Sciatic nerve (tissue), 2 donors: ENCODE measurements at places on chromosomes 3 and 15.

GRCh38 chr3:168051070-168051469, 44.7 kb downstream of the GOLIM4 start:
- no peak for DNase-seq

- DNase-seq = no peak
Observed at GRCh38 chr15:59616379-59616778, 4.8 kb downstream of the GCNT3 start.

- no peak for DNase-seq
Observed at GRCh38 chr15:43102187-43102586, 3.7 kb downstream of the UBR1 start.

DNA sequence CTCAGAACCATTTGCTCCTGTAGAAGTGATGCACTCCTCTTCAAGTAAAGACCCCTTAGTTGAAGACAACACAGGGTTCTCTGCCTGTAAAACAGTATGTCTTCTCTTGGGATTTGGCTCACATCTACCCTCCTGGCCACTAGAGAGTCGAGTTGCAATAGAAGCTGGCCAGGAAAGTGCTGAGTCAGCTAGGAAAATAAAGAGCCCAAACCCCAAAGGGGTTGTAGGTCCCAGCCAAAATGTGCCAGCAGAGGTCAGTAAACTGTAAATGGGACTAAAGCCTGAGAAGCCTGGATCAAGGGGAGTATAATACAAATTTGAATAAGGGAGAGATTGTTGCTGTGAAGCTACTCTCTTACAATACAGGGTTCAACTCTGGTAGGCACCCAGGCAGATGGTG, 37.2 kb upstream of the THBS1 start:
- DNase-seq = no peak

GRCh38 chr15:75943713-75944215, 40.1 kb downstream of the FBXO22 start:
- DNase-seq = no peak

- no peak for DNase-seq
Observed at GRCh38 chr3:55658270-55658669, 171.2 kb upstream of the WNT5A start.

DNA sequence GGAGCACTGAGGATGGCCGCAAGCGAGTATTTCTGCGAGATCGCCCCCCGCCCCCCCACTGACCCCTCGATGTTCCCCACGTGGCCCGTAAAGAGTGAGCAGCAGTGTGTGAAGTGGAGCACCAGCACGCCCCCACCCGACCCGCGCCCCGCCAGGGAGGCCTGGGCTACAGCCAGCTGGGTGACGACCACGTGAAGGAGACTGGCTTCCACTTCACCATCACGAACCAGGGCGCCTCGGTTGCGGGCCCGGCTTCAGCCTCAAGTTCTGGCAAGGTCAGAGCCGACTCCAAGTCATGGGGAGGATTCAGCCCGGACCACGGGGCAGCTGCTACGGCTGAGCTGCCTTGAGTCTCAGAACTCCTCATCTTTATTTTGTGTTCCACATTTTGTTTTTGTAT, 2.4 kb upstream of the RNU5B-1 start:
- no peak for DNase-seq

GRCh38 chr15:80838666-80839065, 59.5 kb downstream of the CEMIP start:
- DNase-seq = no peak

- DNase-seq = no peak
Observed at GRCh38 chr3:56291244-56291680, 177.0 kb downstream of the ERC2 start.

DNA sequence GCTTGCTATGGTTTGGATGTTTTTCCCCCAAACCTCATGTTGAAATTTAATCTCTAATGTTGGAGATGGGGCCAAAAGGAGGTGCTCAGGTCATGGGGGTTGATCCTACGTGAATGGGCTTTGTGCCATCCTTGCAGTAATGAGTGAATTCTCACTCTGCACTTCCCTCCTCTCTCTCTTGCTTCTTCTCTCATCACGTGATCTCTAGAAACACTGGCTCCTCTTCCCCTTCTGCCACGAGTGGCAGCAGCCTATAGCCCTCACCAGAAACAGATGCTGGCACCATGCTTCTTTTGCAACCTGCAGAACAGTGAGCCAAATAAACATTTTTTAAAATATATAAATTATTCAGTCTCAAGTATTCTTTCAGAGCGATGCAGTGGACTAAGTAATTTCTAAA, 13.3 kb upstream of the PLSCR1 start:
- no peak for DNase-seq

DNA sequence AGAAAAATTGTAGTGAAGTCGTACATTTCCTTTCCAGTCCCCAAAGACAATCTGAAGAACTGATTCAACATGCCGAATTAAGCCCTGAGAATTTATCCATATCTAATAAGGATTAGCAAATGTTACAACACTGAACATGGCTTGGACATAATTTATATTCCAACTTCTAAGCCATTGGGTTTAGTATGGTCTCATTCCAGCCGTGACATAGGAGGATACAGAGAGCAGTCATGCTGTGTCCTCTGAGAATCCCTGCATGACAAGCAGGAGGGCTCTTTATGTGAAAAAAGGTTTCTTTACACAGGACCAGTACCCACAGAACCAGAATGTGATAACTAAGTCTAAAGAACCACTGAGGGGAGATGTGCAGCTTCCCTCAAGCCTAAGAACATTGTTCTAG, 231.9 kb upstream of the WNT5A start:
- DNase-seq = no peak

- DNase-seq = no peak
Observed at GRCh38 chr3:159727506-159727905, 261.1 kb upstream of the IL12A start.

GRCh38 chr15:89475661-89476060, 20.7 kb downstream of the RHCG start:
- DNase-seq = peak; percentile 6

- no peak for DNase-seq
Observed at GRCh38 chr3:31600431-31600830, 67.7 kb downstream of the STT3B start.

GRCh38 chr3:87997298-87997697, 61.5 kb downstream of the CGGBP1 start:
- DNase-seq = no peak

- DNase-seq = no peak
Observed at GRCh38 chr3:134197681-134198261, 52.9 kb downstream of the RYK start.

DNA sequence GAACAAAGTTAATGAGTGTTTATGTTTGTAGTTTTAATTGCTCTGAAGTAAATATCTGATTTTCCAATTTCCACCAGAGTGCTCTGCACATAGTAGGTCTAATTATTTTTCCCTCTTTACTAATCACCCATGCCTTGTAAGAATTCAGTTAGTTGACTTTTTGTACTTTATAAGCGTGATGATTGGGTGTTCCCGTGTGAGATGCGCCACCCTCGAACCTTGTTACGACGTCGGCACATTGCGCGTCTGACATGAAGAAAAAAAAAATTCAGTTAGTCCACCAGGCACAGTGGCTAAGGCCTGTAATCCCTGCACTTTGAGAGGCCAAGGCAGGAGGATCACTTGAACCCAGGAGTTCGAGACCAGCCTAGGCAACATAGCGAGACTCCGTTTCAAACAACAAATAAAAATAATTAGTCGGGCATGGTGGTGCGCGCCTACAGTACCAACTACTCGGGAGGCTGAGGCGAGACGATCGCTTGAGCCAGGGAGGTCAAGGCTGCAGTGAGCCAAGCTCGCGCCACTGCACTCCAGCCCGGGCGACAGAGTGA, 507 bp upstream of the VHL start:
- no peak for DNase-seq

DNA sequence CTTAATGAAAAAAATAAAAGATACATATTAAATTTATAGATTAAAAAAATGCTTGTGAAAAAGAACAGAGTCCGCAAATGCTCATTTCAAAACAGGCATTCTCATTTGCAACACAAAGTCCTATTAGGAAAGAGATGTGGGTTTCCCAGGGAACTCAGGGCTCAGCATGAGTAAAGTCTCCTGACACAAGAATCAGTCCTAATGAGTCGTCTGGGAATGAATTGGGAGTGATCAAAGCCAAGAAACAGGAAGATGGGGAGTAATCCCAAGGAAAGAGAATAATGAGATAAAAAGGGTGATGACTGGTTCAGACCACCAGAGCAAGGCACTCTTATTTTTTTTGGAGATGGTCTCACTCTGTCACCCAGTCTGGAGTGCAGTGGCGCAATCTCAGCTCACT, 443.7 kb downstream of the NR2F2 start:
- DNase-seq = no peak

- no peak for DNase-seq
Observed at GRCh38 chr3:41158947-41159346, 40.4 kb upstream of the CTNNB1 start.

GRCh38 chr15:49190586-49190985, 20.5 kb downstream of the GALK2 start:
- DNase-seq = no peak

GRCh38 chr3:156694536-156694935, 20.1 kb downstream of the TIPARP start:
- DNase-seq = no peak

- DNase-seq = no peak
Observed at GRCh38 chr3:170278627-170279026, 56.4 kb downstream of the PRKCI start.

GRCh38 chr15:81087694-81088093, 46.4 kb upstream of the CFAP161 start:
- no peak for DNase-seq

GRCh38 chr3:165817160-165817709, 20.0 kb downstream of the BCHE start:
- no peak for DNase-seq

- DNase-seq = no peak
Observed at GRCh38 chr15:68697711-68698690, 119.2 kb downstream of the CORO2B start.

GRCh38 chr3:67418426-67419217, 235.8 kb downstream of the SUCLG2 start:
- DNase-seq = no peak

DNA sequence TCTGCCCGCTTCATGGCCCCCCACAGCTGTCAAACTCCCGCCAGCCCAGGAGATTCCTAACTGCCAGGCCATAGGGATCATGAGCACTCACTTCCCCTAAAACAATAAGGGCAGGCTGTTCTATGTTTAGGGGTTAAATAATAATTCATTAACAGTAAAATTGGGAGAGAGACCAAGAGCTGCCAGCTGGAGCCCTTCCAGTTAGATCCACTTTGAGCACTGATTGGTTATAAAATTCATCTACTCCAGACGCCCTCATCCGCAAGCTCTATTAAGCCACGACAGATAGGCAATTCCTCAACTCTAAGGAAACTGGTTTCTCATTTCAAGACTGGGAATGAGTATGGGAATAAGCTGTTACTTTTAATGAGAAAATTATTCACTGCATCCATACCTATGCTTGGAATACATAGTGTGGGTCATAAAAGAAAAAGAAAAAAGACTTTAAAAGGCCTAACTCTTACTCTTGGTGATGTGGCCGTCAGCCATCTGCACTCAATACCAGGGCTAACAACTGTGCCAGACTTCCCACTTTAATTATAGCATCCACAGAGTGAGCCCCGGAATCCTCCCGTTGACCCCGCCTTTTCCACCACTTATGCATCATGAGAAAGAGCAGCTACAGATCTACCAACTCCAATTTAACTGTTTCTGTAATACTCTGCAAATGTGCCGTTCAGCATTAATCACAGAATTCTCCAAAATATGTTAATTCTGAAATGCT, 44.5 kb downstream of the IL17RD start:
- DNase-seq = no peak

- no peak for DNase-seq
Observed at GRCh38 chr15:33742306-33742705, 226.0 kb upstream of the CHRM5 start.

- DNase-seq = no peak
Observed at GRCh38 chr3:35784169-35784568, 144.8 kb downstream of the ARPP21 start.

DNA sequence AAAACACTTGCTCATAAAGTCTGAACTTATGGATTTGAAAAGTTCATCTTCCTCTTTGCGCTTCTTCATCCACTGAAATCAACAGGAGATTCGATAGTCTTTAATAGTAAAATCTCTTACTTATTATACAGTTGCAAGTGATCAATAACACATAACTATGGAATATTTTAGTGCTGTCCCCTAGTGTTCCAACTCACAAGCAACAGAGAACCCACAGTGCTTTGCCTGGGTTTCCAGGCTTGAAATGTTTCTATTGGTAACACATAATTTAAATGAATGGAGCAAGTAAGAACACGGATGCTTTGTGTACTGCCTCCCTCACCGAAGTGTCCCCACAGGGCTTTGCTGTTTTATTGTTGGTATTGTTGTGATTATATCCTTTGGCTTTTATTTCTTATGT, 93.5 kb downstream of the WDR72 start:
- DNase-seq = no peak

- no peak for DNase-seq
Observed at GRCh38 chr3:106068381-106068780, 199.6 kb upstream of the CBLB start.

DNA sequence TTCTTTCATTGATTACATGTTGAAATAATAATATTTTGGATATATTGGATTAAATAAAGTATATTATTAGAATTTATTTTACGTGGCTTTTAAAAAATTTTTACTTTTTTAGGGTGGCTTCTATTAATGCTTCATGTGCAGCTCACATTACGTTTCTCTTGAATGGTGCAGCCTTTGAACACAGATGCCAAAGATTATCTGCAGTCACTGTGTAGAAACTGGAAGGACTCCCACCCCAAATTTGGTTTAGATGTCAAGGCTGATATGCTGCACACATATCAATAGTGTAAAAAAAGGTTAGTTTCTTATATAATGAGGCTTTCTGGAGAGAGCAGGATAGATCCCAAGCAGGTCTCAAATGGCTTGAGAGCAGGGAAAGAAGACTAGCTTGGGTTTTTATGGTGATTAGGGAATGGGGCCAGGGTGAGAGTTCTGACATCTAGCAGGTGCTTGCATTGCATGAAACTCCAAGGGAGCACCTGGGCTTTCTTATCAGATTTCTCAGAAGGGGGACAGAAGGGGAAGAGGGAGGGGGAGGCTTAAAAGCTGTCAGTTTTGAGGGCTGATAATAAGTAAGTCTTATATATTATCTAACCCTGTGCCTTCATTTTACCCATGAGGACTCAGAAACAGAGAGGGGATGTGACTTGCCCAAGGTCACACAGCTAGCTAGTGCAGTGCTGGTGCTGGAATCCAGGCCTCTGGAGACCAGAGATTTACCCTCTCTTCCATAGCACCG, 89.6 kb downstream of the CHST2 start:
- DNase-seq = no peak
